ENCODE measurements at places on chromosomes 1 and 21. TPM values are rescaled to one million over a fixed set of nuclear protein-coding genes. Genes with fewer than 3 reads are reported as not detected.

DNA sequence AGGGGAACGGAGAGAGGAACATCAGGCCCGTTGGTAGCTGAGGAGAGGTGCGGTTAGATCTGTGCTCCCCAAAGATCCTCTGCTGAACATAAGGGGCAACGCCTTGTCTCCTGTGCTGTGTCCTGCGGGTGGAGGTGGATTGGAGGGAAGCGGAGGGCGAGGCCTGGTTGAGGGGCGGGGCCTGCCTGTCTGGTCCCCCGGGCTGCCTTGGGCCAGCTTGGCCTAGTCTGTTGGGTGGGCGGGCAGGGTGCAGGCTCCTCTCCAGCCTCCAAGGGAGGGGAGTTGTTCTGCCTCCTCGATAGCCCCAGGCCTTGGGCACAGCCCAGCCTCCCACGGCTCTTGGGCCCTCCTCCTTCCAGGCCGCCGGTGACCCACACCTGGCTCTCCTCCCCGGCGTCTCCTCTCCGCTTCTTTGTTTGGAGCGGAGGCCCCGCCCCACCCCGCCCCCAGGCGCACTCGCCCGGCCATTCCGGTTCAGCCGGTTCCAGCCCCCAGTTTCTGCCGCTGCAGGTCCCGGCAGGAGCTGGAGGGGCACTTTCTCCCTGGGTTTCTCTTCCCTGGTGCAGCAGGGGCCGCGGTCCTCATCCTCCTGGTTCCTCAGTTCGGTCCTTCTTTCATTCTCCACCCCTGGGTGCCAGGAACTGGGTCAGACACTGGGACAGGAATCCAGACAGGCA, 19.4 kb downstream of the PTPRF start:
- no peak for DNase-seq

DNA sequence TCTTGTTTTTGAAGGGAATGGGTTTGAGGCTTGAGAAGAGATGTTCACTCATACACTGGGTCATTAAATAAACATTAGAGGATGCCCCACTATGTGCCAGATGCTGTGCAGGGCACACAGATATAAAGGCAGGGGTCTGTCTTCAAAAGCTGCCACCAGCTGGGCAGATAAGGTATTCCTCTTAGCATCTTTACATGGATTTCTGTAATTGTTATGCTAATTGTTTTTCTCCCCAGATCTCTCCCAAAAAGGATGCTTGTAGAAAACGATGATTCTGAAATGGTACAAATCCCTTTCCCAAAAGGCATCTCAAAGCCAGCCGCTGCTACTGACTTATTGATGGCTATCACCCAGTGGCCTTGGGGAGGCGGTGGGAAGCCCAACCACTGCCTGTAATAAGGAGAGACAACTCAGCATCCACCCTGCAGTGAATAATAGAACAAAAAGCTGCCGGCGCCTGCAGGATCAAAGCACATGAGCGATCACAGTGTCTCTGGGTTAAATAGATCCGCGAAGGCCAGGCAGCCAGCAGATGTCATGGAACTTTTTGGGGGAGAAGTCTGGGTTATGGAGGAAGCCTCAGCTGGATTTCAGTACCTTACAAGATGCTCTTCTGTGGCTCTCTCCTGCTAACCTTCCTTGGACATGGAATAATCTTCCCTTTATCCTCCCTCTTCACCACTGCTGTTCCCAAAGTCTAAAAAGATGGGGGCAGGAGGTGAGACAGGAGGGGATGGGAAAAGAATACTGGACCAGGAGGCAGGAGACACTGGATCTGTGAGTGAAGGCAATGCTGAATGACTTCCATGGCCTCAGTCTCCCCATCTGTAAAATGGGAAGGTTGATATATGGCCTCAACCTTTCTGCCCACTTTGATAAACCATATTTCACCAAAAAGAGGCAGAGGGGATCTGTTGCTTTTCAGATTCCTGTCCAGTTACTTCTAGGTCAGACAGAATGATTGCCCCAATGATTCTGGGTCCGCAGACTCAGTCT, 54.8 kb upstream of the CD34 start:
- DNase-seq = no peak

The PSRC1 gene
- polyA plus RNA-seq = 46.6 TPM

The KCNE2 gene
- polyA plus RNA-seq = 0.73 TPM

GRCh38 chr21:14895792-14896191, 169.0 kb downstream of the NRIP1 start:
- no peak for DNase-seq

DNA sequence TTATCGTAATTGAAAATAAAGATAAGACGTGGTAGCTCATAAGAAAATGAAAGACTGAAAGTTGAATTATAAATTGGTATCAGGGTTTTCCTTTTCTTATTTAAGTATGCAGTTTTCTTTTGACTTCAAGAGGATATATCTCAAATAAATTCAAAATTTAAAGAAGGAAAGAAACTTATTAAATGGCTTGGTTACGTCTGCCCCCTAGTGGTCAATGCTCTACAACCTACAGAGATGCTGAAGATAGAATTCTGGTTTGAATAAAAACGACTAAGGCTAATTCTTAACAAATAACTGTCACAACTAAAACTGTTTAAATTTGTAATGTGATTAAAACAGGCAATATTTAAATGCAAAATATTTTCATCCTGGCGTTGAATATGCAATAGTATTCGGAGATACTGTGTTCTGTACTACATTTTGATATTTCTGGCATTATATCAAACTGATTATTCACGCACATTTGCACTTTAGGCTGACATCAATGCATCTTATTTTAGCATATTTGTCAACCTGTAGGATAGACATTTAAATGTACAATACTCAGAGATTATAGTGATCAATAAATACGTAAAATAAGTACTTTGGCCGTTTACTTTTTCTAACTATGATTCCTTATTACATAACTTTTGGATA, 26.8 kb downstream of the IFI44 start:
- DNase-seq = peak; percentile 16

GRCh38 chr1:152520561-152521090, 6.3 kb downstream of the CRCT1 start:
- DNase-seq = no peak

GRCh38 chr21:9758888-9759287, 762.5 kb upstream of the TPTE start:
- DNase-seq = no peak

The KANK4 gene
- polyA plus RNA-seq = 9.2 TPM

The KRTAP10-12 gene
- not detected for polyA plus RNA-seq

- no peak for DNase-seq
Observed at GRCh38 chr21:45582128-45582527, 39.9 kb upstream of the SLC19A1 start.

- no peak for DNase-seq
Observed at GRCh38 chr1:95126366-95126765, 9.2 kb downstream of the TLCD4 start.

The CRNN gene
- not detected for polyA plus RNA-seq

The RPL22 gene
- polyA plus RNA-seq = 642 TPM

The ROR1 gene
- 56.6 TPM for polyA plus RNA-seq

The PADI1 gene
- polyA plus RNA-seq = not detected

GRCh38 chr1:98391175-98391574, 270.3 kb upstream of the SNX7 start:
- DNase-seq = no peak

DNA sequence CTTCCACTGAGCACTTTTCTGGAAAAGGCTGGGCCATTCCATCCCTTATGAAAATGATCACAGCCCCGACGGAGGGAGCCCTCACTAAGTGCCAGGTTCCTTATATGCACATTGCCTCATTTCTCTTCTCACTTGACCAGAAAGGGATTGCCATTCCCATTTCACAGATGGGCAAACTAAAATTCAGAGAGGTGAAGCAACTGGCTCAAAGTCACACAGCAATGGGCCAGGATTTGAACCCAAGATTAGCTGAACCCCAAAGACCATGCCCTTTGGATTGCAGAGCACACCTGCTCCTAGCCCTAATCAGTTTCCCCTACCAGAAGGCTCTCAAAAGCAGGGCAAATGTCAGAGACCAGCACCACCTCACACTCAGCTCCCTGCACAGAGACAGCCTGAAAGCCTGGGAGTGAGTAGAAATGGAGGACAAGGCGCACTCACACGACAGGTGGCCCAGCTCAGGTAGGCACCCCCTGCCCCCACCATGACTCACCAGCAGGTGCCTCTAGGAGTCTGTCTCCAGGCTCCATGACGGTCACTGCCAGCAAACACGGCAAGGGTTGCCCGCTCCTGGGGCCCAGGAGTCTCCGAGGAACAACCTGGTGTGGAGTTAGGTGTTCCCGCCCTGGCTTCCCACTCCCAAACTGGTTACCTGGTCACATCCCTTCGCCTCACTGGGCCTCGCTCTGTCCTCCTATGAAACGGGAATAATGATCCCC, 21.7 kb downstream of the SDC3 start:
- no peak for DNase-seq

The A3GALT2 gene
- 0.15 TPM for polyA plus RNA-seq

- DNase-seq = no peak
Observed at GRCh38 chr1:16458831-16459230, 18.3 kb downstream of the NECAP2 start.

DNA sequence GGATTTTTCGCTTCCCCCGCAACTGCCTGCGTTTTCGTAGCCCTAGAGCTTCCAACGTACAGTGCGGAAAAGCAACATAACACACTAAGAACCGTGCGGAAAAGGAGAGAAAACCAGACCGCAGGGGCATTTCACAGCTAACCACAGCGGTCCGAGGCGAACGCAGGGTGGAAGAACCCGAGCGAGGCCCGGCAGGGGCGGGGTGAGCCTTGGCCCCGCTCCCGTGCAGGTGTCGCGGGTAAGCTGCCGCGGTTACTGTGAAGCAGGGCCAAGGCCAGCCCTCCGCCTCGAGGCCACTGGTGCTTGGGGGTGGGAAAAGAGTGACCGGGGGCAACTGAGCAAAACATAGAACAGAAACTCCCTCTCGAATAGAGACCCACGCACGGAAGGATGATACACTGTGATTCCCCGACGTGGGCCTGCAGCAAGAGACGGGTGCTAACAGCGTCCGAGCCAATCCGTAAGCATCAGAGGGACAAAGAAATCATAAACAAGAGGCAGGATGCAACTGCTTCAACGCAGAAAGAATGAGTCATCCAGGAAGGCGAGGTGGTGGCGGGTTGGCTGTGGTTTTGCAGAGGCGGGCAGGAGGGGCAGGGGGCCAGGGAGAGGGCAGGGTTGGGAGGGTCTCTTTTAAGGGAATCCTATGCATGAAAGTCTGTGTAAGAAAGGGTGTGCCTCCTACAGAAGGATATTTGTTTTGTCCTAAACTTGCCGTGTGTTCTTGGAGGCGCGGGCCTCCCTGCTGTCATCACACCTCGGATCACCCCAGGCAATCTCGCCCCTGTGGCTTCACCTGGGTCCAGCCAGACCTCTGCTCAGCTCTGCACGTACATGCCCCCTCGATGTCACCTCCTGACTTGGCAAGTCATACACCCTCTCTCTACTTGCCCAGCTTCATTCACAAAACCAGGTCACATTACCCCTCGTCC, 7.3 kb downstream of the GNG4 start:
- DNase-seq = no peak

DNA sequence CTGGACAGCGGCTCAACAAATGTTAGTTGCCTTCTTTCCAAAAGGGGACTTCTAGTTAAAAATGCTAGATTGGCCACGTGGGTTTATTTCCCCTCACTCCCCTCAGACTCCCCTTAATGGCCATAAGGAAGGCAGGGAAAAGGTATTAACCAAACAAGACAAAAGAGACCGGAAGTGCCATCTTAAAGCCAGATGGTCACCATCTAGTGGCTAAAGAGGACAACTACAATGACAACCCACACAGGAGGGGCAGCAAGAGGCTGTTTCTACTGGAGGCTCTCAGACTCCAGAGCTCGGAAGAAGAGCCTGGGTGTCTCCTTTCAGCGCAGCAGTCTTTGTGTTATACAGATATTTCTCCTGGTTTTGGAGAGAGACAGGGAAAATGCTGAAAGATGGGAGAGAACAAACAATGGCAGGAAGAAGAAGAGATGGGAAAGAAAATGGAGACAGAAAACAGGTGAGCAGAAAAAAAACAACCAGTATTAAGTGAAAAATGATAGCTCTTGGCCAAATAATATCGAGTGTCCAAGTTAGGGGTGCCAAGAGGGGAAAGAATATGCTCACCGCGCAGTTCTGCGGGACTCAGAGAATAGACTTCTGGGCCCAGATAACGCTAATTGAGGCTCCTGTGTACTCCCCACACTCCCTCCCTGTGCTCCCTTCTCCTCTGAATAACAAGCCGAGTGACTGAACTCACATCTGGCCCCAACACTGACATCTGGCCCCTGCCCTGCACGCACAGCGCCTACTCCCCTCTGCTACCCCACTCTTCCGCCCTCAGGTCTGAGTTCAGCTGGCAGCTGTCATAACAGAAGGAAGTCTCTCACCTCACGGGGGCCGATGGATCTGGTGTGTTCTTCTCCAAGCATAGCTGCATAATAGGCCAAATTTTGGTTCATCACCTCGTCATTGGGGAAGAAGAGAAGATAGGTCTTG, 9.6 kb downstream of the P3H1 start:
- DNase-seq = no peak

The MIXL1 gene
- 0.70 TPM for polyA plus RNA-seq
